ENCODE measurements at places on chromosomes 5 and 9.
A peak's percentile ranks its signal among the peaks of the same experiment; 100 is the strongest.

- no peak for DNase-seq
Observed at GRCh38 chr5:52893105-52893504, 96.0 kb upstream of the ITGA2 start.

- DNase-seq: no peak
Observed at GRCh38 chr5:13866792-13867191, 77.7 kb downstream of the DNAH5 start.

- DNase-seq: peak; percentile 88
Observed at GRCh38 chr5:157571357-157571827, 4.2 kb downstream of the ADAM19 start.

- DNase-seq: no peak
Observed at GRCh38 chr5:150299571-150300327, 3.0 kb downstream of the ARSI start.

DNA sequence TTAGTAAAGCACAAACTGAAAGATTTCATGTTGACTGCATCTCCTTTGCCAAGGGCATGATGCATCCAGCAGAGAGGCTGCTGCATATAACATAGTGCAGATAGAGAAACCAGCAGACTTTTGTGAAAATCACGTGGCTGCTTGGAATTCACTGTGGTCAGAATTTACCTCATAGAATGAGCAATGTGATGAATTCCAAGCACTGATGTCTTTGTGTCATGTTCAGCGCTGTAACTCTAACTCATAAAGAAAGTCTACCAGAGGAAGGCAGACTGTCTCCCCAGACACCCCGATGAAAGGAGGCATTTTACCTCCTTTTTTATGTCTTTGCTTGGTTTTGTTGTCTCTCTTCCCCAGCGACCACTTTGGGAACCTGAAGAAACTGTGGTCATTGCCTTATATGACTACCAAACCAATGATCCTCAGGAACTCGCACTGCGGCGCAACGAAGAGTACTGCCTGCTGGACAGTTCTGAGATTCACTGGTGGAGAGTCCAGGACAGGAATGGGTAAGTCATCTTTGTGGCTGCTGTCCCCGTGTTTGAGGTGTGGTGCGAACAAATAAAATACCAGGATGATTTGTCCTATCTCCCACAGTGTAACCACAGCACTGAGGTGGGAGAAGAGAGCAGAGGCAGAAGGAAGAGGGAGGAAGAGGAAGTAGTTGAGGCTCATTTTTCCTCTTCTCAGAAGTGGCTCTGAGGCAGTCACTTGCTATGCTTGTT, 42.0 kb downstream of the ITK start:
- DNase-seq: peak; percentile 10

GRCh38 chr9:105331160-105331559, 86.7 kb downstream of the SLC44A1 start:
- DNase-seq: no peak

GRCh38 chr5:72436796-72437471, 70.3 kb downstream of the ZNF366 start:
- no peak for DNase-seq

- no peak for DNase-seq
Observed at GRCh38 chr5:151881621-151882225, 42.9 kb downstream of the GLRA1 start.

DNA sequence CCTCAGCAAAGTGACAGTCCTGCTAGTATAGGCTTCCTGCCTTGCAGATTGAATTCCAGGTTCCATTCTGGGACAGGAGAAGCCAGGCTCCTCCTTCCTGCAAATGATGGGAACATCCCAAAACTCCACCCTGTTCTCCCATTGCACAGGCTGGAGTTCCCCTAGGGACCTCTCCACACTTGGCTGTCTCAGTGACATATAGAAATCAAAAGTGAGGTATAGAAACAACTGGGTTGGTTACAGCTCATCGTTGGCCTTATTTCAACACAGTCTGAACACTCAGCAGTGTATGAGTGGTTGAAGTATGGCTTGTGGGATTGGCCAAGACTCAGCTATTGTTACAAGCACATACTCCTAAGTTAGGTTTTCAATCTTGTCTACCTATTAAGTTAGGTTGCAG, 157.8 kb upstream of the FTMT start:
- DNase-seq: no peak

GRCh38 chr5:168851902-168852321, 272.7 kb upstream of the PANK3 start:
- peak; percentile 87 for DNase-seq

- DNase-seq: peak; percentile 79
Observed at GRCh38 chr9:88076286-88077070, 61.8 kb downstream of the SPATA31C2 start.

GRCh38 chr5:31935496-31936369, 238.4 kb downstream of the GOLPH3 start:
- no peak for DNase-seq

DNA sequence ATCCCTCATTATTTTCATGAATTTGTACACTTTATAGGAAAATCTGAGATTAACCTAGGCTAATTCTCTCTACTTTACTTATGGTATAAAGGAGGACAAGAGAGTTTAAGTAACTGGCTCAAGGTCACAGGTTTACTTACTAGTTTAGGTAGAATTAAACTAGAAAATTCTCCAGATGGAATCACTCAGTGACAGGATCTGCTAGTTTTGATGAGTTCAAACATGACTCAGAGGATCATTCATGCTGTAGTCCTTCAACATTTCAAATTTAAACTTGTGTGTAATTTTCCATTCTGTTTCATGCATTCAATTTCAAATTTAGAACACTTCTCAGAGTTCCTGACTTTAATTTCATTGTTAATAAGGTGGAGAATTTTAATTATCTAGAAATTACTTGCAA, 485.7 kb upstream of the TUSC1 start:
- DNase-seq: no peak

DNA sequence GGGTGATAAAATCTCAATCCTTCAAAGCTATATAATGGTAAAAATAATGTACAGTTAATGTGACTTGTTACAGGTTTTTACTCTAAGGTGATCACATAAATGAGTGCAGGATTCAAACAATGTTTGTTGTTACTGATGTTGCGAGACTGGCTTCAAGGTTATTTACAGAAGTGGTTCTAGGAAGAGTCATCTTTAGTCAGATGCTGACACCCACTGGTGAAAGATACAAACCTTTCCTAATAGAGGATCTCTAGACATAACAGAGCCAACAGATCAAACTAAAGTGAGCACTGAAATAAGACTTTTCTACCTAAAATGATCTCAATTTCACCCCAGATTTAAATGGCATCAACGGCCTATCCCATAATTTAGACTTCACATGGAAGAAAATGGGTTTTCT, 20.2 kb downstream of the ARSB start:
- DNase-seq: no peak

DNA sequence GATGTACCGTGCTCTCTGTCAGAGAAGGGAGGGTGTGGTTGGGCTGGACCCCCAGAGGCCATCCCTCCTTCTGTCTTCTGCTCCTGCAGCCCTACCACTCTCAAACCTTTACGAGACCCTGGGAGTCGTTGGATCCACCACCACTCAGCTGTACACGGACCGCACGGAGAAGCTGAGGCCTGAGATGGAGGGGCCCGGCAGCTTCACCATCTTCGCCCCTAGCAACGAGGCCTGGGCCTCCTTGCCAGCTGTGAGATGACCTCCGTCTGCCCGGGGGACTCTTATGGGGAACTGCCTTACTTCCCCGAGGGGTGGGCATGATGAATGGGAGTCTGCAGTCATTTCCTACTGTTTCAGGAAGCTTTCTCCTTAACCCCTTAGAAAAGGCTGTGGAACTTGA, 17.5 kb downstream of the TGFBI start:
- DNase-seq: no peak

DNA sequence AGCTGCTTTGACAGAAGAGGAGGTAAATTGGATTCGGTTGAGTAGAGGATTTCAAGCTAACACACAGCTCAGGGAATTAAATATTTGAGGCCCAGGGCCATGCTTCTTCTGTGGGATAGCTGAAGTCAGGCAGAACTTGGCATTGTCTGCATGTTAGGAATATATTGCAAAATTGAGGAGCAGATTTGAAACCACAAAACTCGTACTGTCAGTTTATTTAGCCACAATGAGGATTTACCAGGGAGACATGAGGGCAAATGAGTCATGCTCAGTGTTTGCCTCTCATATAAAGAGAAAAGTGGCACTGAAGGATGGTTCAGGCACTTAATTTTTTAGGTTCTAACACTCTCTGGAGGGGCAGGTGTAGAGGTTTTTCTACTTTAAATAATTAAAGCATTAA, 83.0 kb upstream of the PRLR start:
- no peak for DNase-seq

- peak; percentile 89 for DNase-seq
Observed at GRCh38 chr5:65801352-65801783, 79.4 kb downstream of the NLN start.

DNA sequence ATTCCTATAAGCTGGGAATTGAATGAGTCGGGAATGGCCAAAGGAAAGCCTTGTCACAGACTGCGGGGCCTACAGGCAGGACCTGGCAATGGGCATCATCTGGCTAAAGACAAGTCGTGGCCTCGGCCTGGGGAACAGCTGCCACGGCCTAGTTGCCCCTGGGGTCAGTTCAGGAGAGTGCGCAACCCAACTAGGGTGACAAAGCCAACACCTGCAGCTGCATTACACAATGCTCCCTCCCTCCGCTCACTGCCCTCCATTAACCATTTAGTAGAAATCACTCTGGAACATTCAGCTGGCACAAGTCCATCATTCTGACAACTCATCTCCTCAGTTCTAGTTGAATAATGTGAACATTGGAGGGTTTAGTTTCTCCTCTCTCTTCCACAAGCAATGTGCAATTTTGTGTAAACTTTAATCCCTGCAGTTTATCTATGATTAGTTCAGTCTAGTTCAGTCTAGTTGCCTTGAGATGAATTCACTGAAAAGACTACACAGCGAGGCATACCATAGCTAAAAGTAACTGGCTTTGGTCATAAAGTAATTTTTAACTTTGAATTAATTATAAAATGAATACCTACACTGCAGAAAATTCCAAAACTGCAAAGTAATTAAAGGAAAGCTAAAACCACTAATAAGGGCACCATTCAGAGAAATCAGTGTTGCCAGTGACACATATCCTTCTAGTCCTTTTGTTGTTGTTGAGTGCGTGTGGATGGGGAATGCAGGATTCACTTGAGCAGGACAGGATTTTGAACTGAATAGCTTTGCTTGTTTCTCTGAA, 5.1 kb downstream of the GLDC start:
- DNase-seq: no peak

- no peak for DNase-seq
Observed at GRCh38 chr5:157607371-157608161, 32.0 kb upstream of the ADAM19 start.

DNA sequence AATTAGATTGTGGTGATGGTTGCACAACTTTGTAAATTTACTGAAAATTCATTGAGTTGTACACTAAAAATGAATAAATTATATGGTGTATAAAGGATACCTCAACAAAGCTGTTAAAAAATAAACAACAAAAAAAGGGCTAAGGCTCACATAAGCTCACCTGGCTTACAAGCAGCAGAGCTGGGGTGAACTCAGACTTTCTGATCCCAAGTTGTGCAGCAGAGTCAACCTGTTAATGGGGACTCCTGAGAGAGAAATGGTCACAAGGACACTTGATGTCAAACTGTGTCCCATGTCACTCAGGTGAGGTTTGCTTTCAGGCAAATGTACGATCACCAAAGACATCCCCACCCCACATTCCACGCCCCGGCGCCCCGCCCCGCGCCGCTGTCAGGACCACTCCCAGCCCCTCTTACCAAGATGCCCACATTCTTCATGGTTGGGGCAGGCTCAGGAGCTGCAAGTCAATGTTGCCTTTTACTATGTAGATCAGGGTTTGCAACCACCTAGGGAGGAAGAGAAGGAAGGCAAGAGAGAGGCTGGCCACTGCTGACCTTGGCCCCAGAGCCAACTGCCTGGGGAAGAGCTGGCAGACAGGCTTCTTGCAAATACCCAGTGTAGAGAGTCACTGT, 22.4 kb upstream of the SLC36A1 start:
- DNase-seq: no peak

DNA sequence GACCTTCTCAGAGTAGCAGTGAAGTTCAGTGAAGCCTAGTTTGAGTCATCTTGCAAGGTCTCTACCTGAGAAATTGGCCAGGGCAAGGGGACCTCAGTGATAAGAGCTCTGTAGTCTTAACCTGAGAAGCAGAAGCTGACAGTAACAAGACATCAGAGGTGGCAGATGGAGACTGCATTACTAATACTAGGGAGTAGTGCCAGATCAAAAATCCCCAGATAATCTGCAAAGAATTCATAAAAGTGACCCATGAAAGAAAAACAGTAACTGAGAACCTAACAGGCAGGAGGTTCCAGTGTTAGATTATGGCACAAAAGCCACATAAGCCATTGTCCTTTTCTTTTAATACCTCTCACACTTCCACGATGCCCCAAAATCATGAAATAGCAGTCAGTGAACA, 175.5 kb downstream of the MUSK start:
- DNase-seq: no peak

GRCh38 chr5:83555263-83555662, 83.7 kb downstream of the VCAN start:
- DNase-seq: no peak

- no peak for DNase-seq
Observed at GRCh38 chr9:104780796-104781395, 17.0 kb downstream of the NIPSNAP3B start.

DNA sequence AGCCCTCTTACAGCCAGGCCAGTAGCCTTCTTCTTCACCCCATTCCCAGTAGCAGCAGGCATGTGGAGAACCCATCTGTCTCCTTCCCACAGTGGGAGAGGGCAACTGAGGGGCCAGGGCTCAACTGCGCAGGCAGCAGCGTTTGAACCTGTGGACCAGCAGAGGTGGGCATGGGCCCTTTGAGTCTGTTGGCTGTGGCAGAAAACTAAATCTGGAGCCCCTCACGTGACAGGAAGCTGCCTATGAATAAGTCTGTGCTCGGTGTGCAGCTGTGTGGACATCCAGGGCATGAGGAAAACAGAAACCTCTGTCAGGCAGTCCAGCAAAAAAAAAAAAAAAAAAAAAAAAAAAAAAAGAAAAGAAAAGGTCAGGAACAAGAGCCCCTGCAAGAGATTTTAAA, 189.2 kb upstream of the NR3C1 start:
- peak; percentile 35 for DNase-seq

- DNase-seq: no peak
Observed at GRCh38 chr5:181114844-181115778, 15.9 kb downstream of the OR2V1 start.

DNA sequence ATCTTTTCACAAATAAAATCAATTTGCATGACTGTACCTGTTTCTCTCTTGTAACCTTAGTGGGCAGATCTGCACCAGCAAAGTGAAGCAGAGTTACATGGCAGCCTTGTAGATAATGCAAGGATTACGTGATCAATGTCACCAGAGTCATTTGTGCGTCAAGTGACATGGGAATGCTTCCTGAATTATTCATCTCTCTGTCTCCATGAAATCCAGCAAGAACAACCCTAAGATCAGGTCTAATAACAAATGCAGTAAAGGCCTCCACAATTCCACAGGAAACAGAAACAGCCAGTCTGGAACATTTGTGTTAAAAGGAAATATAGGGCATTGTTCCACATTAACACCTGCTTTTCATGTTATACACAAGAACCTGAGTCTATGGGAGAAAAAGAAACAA, 7.8 kb downstream of the GZMA start:
- DNase-seq: no peak

- DNase-seq: no peak
Observed at GRCh38 chr5:160367261-160367660, 3.2 kb downstream of the C1QTNF2 start.
